ENCODE measurements at places on chromosomes 2 and 18.

DNA sequence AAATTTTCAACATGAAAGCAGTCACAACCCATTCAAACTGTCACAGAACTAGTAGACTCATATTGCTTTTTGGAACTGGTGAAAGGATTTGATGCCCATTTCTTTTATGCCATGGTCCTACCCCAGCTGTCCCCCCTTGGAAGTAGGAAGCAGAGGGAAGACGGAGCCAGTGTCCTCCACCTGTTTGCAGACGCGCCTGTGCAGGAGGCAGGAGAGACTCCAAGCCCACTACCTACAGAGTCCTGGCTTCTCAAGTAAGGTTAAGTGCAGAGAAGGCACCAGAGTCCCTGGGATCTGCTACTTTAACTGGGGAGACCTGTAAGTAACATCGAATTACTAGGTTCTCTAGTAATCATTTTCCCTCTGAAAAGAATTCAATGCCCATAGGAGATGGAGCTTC, 32.7 kb upstream of the DNMT3A start:
- DNase-seq, result no peak

GRCh38 chr2:236452238-236452637, 117.4 kb upstream of the ACKR3 start:
- DNase-seq, result no peak

DNA sequence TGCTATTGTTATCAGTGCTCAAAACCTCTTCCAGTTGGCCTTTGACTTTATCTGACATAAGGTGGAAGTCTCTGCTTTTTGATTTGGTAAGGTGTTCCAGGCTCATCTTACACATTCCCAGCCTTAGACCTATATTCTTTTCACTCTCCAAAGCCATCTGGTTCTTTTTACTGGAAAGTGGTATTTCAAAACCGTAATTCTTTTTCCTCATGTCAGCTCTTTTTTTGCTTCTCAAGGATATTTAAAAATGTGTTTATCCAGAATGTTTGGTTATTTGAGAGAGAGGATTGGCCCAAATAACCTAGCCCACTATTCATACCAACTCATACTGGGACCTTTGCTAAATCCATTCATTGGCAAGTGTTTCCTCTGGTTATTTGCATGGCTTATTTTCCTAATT, 411.2 kb upstream of the PIK3C3 start:
- DNase-seq, result peak; percentile 73

GRCh38 chr2:240819858-240820606, at the start of gene KIF1A:
TSS of gene KIF1A (minus strand) at chr2:240820219. CDS start at chr2:240797752, 22,467 bp downstream.
- peak; percentile 70 for DNase-seq

GRCh38 chr2:19667536-19667949, 234.2 kb downstream of the TTC32 start:
- DNase-seq, result no peak

- no peak for DNase-seq
Measured at GRCh38 chr2:29726976-29727375, 194.4 kb downstream of the ALK start.

- DNase-seq, result no peak
Measured at GRCh38 chr2:183359867-183360266, 235.6 kb downstream of the NUP35 start.

- DNase-seq, result no peak
Measured at GRCh38 chr2:229416116-229416694, 145.1 kb upstream of the PID1 start.

- DNase-seq, result no peak
Measured at GRCh38 chr18:35144698-35145097, 96.1 kb upstream of the ZNF397 start.

DNA sequence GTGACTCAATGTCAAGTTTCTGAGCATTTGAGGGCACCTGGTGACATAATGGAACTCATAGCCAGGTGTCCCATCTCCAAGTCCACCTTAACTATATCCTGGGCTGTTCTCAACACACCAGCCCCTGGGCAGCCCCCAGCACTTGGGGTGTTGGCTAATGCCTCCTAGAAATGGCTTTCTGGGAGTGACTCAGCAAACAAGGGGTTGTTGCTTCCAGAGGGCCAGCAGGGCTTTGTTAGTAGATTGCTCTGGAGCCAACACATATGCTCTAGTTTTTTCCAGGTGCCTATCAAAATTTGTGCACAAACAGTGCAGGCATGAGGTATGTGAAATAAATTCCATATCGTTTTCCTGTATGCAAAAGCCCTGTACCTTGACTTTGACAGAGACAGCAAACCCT, 448.4 kb downstream of the SLC4A3 start:
- DNase-seq, result no peak

GRCh38 chr18:79554945-79555645, 124.5 kb upstream of the CTDP1 start:
- no peak for DNase-seq

Data from NCI-H2171 treated with DMSO at 0.1 percent for 48 hours (cell line).